Panc1 (cell line): ENCODE measurements at places on chromosomes 7 and 10.

DNA sequence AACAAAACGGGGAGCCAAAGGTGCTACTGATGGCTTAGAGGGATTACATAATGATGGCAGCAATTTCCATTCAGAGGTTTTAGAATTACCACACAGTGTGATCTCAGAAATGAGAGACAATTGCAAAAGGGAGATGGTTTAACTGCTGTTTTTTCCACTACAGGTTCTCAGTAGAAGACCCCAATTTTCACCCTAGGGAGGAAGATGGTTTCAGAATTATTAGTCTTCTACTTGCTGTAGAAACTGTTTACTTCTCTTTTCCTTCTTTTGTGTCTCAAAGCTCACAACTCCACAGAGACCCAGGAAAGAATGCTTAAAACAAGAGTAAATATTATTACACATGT is 226.5 kb downstream of the INHBA start:
- no peak for DNase-seq

DNA sequence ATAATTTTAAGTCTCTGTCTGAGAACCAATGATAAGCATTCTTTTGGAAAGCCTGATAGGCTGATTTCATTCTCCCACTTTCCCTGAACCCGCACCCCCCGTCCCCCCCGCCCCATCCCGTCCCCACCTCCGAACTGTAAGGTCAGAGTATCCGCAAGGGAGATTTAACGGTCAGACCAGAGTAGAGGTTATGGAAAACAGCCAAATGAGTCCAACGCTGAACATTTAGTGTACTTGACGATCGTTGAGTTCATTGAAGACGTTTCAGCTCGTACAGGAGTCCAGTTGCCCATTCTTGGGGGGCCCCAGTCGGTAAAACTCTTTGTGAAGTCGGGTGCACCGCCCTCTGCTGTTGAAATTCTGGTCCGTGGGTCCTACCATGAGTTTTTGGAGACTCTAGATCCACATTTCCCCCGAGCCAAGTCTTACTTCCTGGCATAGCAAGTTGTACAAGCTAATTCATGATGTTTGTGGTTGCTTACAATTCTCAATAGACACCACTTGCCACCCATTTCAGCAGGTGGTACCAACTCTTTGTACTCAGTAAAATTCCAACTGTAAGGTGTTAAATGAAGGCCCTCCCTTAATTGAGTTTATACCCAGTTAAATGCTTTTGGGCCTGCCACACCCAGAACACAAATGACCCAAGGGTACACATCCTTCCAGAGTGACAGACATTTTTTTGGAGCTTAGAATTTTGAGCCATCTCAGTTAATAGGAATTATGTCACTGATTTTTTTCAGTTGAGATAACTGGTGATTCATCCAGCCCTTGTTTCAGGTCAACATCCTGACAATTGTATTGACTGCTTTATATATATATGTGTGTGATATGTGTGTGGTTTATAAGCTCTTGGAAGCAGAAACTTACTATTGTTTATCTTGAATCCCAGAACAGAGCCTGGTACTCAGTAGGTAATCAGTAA is 1.2 kb downstream of the MARCHF5 start:
- DNase-seq: no peak

- DNase-seq: no peak
These were observed 70.9 kb downstream of the WIPF3 start for GRCh38 chr7:29877196-29877595.

DNA sequence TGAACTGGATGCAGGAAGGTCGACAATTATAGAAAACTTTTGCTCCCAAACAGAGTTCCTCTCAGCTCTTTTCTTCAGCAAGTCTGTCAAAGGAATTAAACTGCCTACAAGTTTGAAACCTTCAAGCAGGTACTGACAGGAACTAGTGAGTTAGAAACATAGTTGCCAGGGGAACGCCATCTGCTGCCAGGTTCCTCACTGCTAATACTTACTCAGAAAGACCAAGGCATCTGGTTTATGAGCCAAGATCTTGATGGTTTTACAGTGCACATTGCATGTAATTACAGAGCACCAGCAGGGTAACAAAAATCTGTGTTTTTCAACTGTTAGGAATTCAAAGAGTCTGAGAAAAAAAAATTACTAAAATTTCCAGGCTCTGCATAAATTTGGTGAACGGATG is 300.0 kb upstream of the NRG3 start:
- DNase-seq: no peak

DNA sequence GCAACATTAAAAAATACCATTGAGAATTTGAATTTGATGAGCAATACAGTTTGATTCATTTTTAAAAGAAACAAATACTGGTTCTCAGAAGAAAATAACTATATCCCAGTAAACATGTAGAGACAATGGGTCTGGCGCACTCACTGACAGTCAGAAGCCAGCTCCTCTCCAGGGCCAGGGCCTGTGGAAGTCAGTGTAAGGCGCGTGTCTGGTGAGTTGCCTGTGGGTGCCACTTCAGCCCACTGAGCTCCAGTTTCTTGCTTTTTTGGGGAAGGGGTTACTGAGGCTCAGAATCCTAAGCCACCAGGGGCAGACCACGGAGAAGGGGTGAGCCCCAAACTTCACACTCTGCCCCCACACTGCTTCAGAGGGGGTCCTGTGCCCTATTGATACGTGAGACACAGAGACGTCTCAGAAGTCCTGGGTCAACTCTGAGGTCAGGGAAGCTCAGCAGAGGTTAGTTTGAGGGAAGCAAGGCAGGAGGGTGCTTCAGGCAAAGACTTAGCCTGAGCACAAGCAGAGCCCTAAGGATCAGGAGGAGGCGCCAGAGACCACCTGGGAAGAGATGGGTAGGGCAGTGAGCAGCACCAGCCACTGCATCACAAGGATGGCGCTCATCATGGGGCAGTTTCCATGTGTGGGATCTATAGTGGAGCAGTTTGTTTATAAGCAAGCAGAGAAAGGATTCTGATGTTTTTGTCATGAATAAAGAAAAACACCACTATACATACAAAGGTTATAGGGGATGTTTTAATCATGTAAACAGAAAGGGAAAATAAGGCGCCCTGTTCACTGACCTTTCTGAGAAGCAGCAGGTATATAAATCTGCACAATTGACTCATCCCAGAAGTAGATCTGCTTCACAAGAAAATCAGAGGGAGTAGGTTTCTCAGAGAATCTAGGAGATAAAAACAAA is 95.7 kb downstream of the PKD1L1 start:
- DNase-seq: no peak

GRCh38 chr7:7718492-7718891 is at the start of gene RPA3:
RPA3 (minus strand) TSS chr7:7718607; CDS start chr7:7640418, 78,189 bp downstream.
- DNase-seq: no peak

DNA sequence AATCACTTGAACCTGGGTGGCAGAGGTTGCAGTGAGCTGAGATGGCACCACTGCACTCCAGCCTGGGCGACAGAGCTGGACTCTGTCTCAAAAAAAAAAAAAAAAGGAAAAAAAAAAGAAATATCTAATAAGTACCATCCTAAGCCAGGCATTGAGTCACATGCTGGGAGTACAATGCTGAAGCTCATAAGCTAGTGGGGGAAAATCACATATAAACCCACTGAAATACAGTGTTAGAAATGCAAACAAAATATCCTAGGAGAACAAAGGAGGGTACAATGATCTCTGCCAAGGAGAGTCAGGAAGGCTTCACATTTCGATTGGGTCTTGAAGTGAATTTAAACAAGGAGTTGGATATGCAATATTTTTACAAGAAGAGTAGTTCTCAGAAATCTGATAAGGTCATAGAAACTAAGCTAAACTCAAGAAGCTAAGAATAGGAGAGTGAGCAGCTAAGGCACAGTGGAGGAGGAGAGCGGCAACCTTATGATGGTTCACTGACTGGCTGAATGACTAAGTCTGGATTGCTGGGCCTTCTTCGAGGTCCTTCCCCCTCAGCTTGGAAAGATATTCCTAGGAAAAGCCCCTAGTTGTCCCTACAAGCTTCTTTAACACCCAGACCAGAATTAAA is 115.5 kb downstream of the PHTF2 start:
- DNase-seq: no peak

DNA sequence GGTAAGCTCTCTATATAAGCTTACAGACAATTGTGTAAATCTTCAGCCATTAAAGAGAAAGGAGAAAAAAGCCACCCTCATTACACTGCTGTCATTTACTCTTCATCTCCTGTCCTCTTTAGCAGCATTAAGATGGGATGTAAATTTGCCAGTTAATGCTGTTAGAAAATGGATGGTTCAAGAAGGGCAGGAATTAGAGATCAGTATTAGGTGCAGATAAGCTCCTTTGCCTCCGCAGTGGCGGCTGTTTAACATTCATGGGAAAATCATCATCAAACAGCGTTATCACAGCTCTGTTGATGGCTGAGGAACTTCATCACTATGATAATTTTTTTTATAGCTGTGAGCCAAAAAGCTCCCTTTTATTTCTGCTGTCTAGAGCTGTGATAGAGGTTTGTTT is 61.8 kb upstream of the FAM204A start:
- DNase-seq: no peak

DNA sequence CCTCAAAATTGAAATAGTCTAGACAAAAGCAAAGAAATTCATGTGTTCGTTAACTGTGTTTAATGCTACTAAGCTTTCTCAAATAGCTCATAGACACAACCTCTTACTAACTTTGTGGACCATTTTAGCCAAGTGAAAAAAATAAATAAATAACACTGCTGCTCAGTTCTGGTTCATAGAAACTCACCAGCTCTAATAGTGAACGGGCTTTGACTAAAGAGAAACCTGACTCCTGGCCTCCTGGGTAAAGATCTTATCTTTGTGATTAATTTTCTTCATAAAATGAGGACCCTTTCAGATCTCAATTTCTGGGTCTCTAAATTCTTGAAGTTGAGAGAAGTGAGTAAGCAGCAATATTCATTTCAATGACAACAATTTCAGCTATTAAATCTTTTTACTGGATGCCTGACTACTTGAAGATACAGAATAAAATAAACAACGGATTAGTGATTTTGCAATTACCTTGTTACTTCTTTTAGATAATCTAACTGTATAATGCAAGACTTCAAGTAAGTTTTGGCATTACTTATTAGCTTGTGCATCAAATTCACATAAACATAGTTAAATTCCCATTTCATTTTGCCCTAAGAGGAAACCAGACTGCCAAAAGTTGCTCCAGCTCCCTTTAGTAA is 3.1 kb downstream of the CADPS2 start:
- DNase-seq: no peak

DNA sequence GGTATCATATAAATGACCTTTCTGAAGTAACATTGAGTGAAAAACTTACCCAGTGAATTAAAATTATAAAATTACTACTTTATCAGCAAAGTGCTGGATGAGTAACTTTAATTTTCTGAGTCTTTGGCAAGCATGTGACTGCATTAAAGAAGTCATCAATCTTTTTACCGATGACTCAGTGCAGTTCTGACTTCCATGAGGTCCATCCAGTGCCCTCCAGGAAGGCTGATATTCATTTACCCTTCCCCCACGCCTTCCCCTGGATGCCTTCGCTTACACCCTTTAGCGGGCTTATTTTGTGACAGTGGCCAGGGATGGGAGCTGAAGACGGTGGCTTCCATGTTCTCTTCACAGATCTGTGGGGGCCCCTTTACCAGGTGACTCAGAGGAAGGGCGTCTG is 572.9 kb upstream of the PFKP start:
- DNase-seq: no peak

- DNase-seq: no peak
These were observed 87.2 kb downstream of the ABCC2 start for GRCh38 chr10:99869581-99870122.

GRCh38 chr7:76403780-76404494 is 5.6 kb downstream of the SSC4D start:
- no peak for DNase-seq

DNA sequence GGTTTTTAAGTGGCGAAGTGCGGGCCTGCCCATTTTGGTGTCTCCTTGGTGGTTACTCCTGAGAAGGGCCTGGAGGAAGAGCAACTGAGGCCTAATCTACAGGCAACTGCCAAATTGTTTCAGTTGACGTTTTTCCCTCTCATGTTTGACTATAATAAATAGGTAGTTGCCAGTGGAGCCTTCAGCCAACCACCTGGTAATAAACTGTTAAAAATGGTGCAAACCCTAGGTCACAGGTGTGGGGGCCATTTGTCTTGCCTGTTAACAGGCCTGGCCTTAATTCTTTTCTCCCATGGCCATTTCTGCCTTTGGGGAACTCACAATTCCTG is 3.7 kb downstream of the IKZF1 start:
- no peak for DNase-seq

- DNase-seq: no peak
These were observed 10.7 kb downstream of the CRYGN start for GRCh38 chr7:151429237-151429559.

DNA sequence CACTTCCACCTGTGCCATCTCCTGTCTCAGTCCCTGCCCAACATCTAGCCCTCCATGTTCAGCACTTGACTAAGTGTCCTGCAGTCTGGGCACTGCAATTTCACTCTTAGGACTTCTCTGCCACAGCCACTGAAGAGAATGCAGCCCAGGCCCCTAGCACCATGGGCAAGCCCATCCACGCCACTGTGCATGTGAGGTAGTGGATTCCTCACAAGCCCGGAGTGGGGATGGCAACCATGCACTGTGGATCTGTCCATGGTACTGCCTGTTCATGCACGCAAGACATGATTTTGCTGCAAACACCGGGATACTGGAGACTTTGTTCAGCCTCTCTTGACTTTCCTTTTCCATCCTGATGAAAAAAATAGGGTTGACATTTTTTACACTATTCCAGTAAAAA is 12.3 kb downstream of the DDC start:
- no peak for DNase-seq

DNA sequence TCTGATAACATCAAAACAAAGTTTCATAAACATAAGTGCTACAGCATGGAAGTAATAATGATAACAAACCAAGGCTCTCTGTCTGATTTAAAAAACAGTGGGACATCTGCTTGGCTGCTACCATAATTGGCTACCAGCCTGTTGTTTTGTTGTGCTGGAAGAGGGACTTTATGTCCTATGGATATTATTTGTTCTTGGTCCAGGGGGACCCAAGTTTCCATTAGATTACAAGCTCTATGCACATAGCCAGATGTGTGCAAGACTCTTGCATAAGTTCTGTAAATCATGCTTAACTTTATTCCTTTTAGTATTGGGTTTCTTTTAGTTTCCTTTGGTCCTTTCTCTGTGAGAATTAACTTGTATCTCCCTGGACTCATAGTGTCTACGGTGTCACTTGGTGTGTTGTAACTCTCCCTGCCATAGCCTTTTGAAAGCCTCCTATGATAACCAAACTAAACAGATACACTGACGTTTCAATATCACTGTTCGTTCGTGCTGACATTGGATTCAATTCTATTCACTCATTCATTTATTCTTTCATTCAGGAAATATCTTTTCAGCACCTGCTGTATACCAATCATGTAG is 41.4 kb upstream of the CD36 start:
- DNase-seq: no peak

DNA sequence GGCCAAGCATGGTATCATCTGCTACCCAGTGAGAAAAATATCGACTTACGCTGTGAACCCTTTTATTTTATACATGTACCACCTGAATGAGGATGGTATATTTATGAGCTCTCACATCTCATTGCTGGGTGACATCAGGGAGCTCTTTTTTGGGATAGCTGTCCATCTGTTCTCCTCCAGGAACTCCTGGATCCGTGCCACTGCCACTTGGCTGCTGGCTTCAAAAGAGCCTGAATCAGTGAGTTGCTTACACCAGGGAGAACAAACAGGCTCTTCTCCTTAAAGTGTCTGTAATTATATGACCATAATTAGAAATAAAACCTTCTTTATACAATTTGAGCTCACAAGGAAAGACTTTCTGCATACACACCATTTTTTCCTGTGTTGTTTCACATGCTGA is 106.2 kb downstream of the KAT6B start:
- DNase-seq: no peak
